Left lobe of liver (tissue), 2 donors: ENCODE measurements at places on chromosomes 7 and 10.

- DNase-seq, result no peak
These were observed 254.8 kb upstream of the ZMIZ1 start for GRCh38 chr10:78813998-78814399.

DNA sequence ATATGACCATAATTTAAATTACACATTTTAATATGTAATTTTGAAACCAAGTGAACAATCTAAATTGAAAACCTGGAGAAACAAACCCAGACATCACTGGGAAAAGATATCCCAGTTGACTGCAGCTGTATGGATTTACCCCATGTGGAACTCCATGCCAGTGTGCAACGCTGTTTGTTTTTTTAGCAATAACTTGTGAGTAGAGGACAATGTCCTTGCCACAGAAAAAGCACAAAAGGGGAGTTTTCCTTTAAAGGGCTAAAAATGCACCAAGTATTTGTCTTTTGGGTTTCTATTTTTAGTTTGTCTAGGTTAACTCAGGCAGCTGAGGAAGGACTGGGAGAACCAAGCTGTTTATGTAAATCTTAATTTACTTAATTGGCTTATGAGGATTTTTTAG, 15.1 kb upstream of the COL17A1 start:
- DNase-seq, result no peak

DNA sequence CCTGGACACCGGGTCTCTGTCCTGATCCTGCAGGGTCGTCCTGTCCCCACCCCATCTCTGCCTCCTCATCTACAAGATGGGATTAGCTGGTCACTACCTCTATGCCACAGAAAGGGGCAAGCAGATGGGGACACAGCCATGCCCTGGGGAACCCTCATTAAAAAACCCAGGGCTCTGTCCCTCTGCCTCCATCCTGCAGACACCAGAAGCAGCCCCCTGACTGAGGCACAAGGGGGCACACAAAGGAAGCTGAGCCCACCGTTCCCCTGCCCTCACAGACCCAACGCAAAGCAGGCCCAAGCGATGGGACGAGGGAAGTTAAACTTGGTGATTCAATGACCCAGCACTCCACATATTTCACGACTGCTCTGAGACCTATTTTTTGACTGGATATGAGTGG, 142.4 kb downstream of the TCERG1L start:
- no peak for DNase-seq

DNA sequence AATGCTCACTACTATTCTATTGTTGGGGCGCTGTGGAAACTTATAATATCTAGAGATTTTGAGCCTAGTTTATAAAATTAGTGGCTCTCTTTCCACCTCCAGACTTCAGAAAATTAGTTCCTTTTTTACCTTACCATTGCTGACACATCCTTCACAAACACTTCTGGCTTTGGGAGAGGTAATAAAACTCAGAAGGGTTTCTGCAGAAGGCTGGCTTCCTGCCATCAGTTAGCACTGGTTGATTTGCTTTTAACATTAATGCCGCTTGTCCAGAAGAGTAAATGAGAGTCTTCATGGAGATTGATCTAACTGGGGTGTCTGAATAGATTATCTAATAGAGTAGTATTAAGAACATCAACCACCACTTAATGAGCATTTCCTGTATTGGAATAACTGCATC, 20.3 kb downstream of the ACSM6 start:
- DNase-seq, result no peak

DNA sequence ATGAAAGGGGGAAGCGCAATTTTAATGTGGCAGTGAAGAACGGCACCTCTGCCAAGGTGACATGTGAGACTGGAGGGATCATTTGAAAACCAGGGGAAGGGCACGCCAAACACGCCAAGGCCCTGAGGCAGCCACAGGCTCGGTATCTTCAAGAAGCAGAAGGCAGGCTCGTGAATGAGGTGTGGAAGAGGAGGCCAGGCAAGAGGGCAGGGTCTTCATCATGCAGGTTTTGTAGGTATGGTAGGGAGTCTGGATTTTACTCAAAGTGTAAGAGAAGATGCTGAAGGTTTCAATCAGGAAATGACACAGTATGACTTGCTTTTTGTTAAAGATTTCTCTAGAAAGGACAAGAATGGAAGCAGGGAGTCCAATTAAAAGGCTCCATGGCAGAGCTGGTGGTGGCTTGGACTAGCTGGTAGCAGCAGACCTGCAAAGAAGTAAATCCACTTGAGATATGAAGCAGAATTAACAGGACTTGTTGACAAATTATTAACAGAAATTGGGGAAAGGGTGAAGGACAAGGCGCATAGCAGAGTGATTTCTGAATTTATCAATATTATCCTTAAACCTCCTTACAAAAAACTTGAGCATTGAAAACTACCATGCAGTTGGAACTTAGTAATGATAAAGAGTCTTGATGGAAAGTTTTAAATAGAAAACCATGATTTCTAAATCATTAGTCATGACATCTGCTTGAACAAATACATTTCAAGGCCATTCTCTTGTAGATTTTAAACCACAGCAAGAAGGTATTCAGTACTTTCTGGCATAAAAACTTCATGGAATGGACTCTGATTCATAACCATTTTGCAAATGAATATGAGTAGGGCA, 70.4 kb downstream of the COA1 start:
- DNase-seq, result no peak

GRCh38 chr10:29611781-29612381, 22.9 kb downstream of the SVIL start:
- DNase-seq, result peak; percentile 19

DNA sequence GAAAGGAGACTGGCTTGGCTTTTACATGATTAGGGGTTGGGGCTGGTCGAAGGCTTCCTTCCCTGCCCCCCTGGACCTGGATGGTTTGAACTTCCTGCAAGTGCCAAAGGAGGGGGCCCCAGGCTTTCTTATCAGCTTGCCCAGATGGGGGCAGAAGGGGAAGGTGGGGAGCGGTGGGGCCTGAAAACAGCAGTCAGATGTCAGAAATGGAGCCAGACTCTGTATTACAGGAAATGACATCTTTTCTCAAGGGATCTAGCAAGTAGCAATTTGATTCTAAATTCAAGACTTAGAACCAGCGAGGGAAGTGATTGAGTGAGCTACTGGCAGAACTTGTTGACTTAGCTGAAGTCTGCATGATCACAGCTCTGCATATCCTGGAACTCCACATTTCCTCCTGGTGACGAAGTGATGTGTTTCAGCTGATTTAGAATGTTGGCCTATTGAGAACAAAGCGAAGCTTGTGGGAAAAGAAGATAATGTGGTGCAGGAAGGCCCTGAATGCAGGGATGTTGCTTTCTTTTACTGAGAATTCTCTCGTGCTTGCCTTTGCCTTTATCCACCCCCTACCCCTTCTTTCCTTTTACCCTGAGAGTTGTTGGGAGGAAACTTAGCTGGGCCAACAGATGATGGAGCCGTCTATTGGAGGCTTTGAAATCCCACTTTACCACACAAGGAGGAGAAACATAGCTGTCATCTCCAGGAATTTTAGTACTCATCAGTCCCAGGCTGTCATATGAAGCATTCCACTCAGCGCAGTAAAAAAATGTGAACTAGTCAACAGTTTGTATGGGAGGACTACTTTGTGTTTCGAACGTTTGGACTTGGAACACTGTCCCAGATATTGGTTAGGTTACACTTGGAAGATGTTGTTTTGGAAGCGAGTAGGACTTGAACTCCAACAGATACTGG, 43.2 kb downstream of the CCNY start:
- no peak for DNase-seq

- no peak for DNase-seq
These were observed 37.3 kb downstream of the FBH1 start for GRCh38 chr10:5927306-5927705.

GRCh38 chr10:123024540-123024939, 15.7 kb downstream of the ACADSB start:
- DNase-seq, result no peak

DNA sequence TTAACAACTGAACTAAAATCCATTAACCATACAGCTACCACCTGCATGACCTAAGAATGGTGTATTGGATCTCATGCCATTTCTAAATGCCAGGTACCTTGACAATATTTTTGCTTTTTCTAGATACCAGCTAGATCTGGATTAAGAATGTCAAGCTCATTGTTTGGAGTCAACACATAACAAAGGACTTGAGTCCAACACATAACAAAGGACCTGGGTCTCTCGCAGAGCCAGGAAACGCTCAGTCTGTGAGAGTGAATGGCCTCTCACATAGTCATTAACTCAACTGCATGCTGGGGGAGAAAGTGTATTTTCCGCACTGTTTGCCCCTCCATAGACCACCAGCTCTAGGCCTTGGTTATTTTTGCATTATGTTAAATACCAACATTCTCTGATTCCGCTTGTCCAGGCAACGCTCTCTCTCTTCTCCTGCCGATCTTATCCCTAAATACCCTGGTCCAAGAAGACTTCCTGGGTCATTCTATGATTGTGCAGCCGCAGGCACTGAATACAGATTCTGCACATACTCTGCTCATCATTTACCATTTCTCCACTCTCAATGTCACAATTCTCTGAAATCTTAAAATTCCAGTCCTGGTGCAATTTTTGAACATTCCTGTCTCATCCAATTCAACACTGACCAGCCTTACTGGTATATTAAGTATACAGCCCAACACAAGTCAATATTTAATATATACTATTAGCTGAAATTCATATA, 31.2 kb downstream of the ITIH5 start:
- no peak for DNase-seq

GRCh38 chr7:156998988-156999957, 11.2 kb downstream of the MNX1 start:
- peak; percentile 41 for DNase-seq

- DNase-seq, result peak; percentile 67
These were observed 82.6 kb downstream of the DNMBP start for GRCh38 chr10:99926925-99927720.

DNA sequence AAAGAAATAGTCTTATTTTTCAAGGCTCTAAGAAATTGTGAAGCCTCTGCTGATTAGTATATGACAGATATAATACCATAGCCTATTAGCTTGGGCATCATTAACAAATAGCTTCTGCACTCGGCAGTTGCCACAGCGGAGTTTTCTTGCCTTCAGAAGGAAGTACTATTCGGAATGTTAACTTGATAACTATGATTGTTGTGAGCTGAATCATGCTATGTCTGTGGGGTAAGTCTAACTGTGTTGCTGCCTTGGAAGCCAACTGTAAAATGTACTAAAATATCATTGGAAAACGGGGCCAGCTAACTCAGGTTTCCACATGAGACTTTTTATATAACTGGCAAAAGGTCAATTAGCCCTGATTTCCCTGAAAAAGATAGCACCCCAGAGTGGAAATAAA, 93.2 kb downstream of the TWIST1 start:
- DNase-seq, result no peak
